ENCODE measurements at places on chromosomes 16 and 17.
A peak's percentile ranks its signal among the peaks of the same experiment; 100 is the strongest.

GRCh38 chr17:1329745-1330343 is 50.4 kb downstream of the TRARG1 start:
- DNase-seq: no peak

DNA sequence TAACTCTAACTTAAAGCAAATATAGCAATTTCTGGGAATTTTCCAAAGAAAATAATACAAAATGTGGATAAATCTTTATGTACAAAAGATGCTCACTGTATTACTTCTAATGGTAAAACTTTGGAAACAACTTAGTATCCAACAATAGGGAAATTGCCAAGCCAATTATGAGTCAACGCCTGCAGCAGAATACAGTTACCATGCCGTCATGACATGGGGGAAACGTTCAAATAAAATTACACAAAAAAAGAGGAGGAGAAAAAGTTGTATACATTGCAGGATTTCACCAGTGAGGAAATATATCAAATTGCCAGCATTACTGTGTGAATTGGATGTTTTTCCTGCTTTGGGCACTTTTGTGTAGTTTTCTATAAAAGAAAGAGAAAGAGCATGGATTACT is 469.6 kb downstream of the SOX9 start:
- DNase-seq: no peak

DNA sequence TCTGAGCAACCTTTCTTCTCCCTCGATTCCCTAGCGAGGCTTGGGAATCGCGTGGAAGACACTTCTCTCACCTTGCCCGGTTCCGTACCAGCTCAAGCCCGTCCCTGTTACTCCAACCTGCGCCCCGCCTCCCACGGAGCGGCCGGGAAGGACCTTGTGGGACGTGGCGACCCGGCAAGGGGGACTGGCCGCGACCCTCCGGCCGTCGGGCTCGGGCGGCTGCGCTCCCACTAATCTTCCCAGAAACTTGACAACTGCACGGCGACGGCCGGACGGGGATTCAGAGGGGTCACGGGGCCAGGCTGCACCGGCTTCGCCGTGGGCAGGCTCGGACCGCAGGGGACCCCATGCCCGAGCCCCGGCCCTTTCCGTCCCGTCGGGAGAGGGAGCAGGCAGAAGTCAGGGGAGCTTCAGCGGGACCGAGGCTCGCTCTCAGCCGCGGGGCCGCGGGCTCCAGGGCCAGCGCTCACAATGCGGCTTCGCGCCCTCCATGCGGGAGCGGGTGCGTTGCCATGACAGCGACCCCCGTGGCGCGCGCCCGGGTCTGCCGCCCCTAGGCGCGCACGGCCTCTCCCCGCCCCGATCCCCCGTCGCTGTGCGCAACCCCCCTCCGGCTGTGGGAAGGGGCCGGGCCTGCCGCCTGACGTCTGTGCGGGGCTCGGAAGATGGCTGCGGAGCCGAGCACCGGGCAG is at the start of gene SGSM2:
SGSM2 (plus strand) TSS at position 650 of the 692 bp plus-strand sequence. CDS start 188 bp downstream, outside the sequence.
- DNase-seq: peak; percentile 70

GRCh38 chr16:6484081-6484480 is 848.6 kb upstream of the RBFOX1 start:
- DNase-seq: no peak

- DNase-seq: no peak
Observed at GRCh38 chr17:74785981-74786360, 9.8 kb upstream of the NAT9 start.

DNA sequence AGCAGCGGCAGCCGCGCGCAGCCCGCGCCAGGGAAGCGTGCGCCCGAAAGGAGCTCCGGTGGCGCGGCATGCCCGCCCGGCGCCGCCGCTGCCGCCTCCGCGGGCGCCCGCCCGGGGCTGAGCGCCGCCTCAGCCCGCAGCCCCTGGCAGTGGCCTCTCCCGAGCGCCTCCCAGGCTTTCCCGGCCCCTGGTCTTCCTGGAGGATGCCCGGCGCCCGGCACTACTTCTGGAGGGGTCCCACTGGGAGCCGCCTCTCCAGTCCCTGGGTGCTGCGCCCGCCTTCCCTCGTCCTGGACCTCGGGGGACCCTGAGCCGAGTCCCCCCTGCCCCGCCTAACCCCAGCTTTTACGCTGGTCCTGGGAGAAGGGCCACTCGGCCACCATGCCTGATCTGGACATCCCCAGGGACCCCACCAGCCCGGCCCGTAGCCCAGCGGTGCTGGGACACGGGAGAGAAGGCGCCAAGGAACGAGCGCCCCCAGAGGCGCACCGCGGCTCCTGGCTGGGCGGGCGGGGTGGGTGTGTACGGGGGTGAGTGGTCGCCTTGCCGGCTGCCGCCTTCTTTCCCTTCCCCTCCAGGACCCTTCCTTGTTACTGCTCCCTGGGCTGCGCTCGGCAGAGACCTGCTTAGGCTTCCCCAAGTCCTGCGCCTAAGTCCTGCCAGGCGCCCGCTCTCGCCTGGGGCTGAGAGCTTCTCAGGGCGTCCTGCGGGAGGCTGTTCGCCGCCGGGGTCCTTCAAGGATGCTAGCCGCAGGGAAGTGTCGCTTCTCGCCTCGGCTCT is 704 bp downstream of the ASIC2 start:
- peak; percentile 7 for DNase-seq

GRCh38 chr17:64001091-64001579 is 3.0 kb downstream of the PRR29 start:
- no peak for DNase-seq

- no peak for DNase-seq
Observed at GRCh38 chr16:56226187-56226586, 34.9 kb downstream of the GNAO1 start.

GRCh38 chr16:78503602-78504001 is 404.1 kb downstream of the WWOX start:
- peak; percentile 55 for DNase-seq

DNA sequence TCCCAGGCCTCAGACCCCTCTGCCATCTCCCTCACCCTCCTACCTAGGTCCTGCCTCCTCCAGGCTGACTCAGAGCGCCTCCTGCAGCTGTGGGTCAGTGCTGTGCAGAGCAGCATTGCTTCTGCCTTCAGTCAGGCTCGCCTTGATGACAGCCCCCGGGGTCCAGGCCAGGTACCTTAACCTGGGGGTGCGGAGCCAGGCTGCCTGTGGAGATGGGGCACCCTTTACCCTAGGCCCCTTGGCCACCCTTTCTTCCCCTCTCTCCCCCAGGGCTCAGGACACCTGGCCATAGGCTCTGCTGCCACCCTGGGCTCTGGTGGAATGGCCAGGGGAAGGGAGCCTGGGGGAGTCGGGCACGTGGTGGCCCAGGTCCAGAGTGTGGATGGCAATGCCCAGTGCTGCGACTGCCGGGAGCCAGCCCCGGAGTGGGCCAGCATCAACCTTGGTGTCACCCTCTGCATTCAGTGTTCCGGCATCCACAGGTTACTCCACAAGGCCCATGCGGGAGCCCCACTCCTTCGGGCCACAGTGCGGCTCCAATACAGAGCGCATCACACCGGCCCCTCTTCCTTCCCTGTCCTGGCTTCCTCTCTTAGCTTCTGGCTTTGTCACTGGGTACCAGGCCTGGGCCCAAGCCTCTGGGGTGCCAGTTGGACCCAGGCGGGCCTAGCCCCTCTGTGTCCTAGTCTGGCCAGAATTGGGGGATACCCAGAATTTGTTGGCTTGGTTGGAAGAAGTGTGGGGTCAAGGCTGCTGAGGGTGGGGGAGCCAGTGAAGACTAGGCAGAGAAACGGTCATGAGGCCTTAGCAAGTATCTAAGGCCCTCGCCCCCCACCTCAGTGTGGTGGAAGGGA is 5.0 kb upstream of the KCTD11 start:
- no peak for DNase-seq

DNA sequence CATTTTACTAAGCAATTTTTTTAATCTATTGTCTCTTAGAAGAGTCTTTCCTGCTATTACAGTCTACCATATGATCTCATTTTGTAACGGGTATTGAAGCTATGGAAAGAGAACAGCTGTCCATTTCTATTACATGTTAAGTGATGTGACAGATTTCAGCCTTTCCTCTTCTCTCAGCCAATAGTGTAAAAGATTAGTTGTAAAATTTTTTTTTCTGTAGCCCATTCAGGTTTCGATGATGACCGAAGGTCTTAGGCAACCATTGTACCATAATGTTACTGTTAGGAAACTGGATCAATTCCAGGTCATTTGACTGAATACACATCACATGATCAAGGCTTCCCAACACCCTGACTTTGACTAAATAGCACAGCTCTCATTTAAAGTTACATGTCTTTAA is 147.6 kb upstream of the HLF start:
- no peak for DNase-seq

DNA sequence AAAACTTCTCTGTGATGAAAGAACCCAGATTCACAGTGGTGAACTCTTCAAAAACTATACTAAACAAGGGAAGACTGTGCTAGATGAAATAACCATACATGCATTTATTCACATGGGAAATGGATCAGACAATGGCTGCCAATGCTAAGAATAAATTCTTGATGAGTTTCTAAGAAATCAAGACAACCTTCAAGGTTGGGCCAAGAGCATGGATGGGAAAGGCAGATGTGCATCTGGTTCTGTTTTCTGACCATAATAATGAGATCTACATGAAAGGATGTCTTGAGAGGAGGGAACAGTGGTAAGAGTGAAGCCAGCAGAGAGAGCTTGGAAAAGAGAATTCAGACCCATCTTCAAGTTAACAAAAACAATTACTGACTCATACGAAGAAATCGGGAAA is 31.4 kb downstream of the ANKRD11 start:
- DNase-seq: no peak

GRCh38 chr16:54176376-54176901 is 110.1 kb downstream of the IRX3 start:
- no peak for DNase-seq

GRCh38 chr17:64009571-64010402 is 10.6 kb downstream of the ICAM2 start:
- DNase-seq: no peak

GRCh38 chr17:66304304-66305174 is 2.1 kb downstream of the PRKCA start:
- DNase-seq: peak; percentile 49

DNA sequence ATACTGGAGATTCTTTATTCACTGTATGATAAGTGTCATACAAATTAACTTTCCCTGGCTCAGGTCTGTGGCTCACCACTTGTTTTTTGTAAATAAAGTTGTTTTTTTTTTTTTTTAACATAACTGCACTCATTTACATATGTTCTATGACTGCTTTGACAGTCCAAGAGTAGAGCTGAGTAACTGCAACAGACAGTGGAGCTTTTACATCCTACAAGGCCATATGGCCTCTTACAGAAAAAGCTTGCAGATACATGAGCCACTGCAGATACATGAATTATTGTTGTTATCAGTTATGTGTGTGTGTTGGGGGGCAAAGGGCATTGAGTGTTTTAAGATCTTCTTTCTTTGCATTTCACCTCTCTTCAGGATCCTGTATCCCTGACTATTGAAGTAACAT is 311.7 kb downstream of the BCAS3 start:
- DNase-seq: no peak

- no peak for DNase-seq
Observed at GRCh38 chr17:14098246-14098645, 28.9 kb downstream of the COX10 start.

DNA sequence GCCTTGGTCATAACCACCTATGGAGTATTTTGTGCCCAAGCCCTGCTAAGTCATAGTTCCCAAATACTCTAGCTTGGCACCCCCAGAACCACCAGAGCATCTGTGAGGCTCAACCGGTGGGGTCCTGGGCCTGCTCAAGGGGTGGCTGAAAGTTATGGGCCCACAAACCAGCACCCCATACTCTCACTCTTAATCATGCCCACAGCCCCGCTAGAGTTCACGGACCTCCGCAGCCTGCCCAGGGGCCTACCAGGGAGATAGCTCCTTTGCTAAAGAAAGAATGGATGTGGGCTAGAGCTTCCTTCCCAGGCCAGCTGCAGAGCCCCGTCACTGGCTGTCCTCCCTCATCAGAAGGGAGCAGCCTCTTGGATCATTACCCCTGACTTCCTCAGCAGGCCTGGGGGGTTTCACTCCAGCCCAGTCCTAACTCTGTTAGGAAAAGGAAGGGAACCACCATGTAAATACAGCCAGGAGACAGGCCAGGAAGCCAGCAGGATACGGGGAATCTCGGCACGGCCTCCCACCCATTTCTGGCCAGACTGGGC is 1.4 kb downstream of the GIT1 start:
- no peak for DNase-seq

DNA sequence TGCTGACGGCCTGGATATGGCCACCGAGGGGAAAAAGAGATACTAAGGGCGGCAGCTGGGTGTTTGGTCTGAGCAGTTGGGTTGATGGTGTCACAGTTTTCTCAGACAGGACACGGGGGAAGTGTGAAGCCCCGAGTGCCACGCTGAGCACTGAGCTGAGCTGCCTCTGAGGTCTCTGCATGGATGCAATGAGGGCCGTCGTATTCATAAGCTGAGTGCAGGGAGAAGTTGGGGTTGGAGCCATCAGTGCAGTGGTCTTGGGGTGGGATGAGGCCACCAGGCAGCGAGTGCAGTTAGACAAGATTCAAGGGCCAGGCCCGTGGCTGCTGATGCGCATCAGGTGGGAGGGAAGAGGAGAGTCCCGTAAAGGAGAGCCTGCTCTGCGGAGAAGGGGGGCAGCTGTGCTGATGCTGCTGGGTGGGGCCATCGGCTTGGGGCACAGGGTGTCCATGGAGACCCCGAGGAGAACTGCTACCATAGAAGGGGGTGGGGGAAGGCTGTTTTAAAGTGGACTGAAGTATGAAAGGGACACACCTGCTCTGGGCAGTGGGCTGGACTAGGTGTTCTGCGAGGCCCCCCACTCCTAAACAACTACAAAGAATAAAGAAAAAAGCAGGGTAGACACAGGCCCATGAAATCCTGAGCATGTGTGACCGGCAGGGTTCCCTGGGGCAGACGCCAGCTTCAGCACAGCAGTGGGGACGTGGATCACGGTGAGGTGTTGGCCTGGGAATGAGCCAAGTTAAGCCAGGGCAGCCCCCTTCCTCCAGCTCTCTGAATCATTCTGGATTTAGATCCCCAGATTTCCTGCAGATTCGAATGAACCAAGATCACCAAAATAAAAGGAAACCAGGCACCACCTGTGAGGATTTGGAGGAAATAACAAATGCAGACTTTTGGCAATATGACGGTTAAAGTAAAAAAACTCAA is 19.7 kb downstream of the IL34 start:
- DNase-seq: no peak

DNA sequence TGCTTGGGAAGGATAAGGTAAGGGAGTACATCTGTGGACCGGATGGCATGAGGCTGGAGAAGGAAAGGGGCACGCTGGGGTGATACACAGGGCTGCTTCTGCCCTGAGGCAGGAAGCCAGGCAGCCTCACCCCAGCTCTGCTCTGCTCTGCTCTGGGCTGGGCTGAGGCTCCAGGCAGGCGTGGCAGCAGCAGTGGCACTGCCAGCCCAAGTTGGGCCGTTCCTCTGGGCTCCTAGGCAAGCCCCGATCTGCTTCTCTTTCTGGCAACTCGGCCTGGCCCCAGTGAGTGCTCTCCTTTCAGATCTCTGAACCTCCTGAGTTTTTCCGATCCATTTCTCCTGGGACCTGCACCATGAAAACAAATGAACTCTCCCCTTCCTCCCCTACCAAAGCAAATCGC is 44.9 kb downstream of the VAC14 start:
- DNase-seq: no peak

DNA sequence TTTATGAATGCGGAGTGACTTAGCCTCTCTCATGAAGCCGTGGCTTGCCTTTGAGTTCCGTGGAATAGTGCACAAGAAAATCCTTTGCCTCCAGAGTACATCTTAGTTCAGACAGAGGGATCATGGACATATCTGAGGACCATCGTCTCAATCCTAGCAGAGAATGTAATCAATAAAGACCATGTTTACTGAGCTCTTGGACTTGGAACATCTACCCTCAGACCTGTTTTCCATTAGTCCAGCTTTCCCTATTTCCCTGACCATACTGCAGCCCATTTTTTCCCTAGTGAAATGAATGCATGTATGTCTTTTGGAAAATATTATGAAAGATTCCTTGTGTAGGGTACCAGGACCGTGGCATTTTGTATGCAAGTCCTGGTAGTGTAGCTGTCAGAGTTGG is 90.2 kb downstream of the PLCG2 start:
- DNase-seq: no peak
